ENCODE measurements at places on chromosomes 2 and 18.

DNA sequence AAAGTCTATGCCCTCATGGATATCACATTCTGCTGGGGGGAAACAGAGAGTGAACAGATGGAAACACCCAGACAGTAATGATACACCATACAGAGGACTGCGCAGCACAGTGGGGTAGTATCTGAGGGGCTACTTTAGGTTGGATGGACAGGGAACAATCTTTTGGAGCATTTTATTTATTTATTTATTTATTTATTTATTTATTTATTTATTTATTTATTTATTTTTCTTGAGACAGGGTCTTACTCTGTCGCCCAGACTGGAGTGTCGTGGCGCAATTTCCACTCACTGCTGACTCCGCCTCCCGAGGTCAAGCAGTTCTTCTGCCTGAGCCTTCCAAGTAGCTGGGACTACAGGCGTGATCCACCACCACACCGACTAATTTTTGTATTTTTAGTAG lies 89.2 kb downstream of the TGOLN2 start:
- DNase-seq: no peak

DNA sequence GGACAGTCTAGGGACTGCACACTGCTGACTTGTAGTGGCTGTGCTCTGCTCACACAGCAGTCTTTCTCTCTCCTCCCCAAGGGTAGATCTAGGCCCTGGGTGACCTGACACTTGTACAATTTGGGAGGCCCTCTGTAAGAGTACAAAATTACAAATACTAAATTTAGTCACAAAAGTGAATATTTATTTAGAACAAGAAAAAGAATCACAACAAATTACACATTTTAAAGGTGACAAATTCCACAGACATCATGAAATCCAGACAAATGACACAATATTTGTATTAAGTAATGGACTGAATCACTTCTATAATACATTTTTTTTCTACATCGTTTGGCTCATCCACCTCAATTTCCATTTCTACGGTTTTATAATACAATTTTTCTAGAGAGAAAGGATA lies 496.4 kb downstream of the TXNL1 start:
- DNase-seq: no peak

- peak; percentile 5 for DNase-seq
Observed at GRCh38 chr2:186060744-186061440, 322.3 kb downstream of the FSIP2 start.

DNA sequence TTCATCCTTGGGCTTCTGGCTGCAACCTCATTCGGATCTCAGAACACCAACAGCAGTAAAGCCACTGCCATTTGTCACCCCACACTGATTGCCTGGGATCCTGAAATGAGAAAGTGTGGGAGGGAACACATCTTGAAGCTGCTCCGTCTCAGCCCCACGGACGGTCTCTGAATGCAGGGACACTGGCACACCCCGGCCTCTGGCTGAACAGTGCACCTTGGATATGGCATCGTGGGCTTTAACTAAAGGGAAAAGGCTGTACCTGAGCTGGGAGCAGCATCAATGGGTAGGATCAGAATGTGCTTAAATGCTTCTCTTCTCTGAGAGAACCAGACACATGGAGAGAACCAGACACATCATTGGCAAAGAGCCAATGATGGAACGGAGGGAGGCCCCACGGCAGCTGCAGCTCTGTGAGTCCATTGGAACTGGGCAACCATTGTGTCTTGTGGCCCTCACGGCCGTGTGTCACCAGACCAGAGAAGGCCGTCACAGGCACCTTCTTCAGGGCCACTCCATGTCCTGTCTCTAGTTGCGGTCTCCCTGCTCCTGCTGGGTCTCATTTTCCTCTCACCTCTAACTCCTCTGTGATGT lies 193.4 kb upstream of the MYT1L start:
- DNase-seq: no peak

GRCh38 chr18:45608400-45608799 lies 6.9 kb upstream of the SLC14A2 start:
- no peak for DNase-seq

DNA sequence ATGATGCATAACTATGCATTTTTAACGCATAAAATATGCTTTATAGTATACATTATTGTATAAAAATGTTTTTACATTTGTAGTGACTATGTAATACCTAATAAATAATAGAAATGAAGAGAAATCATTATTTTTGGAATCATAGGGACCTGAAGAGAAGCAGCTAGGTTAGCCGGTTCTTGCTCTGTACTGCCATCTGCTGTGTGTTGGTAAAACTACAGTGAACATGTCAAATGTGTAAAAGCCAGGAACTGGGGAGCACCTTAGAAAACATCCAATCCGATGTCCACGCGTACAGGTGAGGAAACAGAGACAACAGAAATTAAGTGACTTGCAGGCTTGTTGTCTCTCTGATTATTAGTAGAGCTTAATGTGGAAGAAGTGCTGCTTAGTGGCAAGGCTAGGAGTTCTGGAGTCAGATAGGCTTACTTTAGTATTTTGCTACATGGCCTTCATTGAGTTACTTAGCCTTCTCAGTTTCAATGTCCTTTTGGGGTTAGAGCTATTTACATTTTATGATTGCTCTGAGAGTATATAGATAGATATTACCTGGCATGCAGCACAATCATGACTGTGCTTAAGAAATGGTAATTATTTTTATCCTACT lies 386.5 kb downstream of the DLGAP1 start:
- DNase-seq: peak; percentile 44

- DNase-seq: peak; percentile 54
Observed at GRCh38 chr2:188158337-188159100, 133.2 kb upstream of the GULP1 start.

DNA sequence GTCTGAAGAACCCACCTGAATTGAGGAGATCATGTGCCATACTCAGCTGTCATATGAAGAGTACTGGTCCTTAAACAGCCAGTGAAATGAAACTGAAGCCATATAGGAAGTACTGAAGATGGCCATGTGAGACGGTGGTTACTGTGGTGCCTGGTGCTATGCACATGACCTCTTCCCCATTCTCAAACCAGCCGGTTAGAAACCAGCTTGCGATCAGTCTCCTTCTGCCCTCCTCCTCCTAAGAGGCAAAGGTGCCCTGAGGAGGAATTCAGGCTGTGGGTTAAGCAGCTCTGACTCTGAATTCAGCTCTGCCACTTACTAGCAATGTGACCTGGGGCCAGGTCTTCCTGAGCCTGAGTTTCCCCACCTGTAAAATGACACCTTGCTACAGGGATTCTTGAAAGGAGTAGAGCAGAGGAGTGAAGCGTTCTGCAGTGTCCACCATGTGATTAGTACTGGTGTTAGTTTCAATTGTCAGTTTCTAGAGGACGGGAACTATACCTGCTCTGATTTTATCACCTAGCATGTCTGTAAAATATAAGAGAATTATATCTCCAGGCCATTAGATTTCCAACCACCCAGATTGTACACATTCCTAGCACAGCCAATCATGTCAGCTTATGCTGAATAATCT lies 5.1 kb downstream of the FECH start:
- no peak for DNase-seq

DNA sequence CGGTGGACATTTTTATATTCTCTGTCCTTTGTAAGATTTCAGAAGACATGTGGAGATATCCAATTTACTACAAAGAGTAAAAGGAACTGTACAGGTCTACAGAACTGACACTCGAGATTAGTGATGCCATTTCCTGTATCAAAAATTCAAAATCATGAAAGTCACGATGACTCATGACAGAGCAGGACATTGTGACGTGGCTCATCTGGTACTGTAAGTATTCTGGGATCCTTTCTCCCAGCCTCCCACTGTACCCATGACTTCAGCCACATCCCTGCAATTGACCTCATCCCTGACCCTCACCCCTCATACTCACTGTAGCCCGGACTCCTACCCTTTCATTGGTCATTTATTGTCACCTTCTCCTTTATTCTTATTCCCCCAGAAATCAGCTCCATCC lies 736.5 kb downstream of the EPHA4 start:
- peak; percentile 24 for DNase-seq

DNA sequence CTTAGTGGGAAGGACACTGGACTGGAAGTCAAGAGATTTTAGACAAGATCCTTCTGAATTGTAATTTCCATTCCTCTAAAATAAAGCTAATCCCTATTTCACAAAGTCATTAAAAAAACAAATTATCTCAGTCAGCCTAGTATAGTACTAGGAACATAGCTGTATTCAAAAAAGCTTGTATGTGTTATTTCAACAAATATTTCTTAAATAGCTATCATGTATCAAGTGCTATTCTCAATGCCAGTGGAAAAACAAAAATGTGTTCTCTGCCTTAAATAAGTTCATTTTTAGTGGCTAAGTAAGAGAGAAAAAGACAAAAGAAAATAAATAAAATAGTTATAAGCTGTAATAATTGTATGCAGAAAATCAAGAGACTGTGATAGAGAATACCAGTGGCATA lies 541.8 kb upstream of the CDH2 start:
- DNase-seq: no peak

- DNase-seq: peak; percentile 97
Observed at GRCh38 chr2:20212871-20213503, 11.9 kb downstream of the SDC1 start.

DNA sequence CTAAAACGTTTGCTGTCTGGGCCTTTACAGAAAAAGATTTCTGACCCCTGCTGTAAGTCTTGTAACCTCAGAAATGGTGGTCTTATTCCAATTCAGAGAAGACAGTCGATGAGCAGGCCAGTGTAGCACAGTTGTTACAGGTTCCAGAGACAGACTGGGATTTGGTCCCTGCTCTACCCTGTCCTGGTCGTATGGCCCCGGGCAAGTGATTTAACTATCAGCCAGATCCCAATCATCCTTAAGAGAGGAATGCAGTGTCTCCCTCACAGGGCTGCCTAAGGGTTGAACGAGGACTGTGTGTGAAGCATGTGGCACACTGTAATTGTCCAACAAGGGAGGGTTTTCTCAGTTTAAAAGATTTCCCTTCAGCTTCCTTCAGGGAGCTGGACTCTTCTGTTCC lies 47.2 kb downstream of the HK2 start:
- DNase-seq: no peak

DNA sequence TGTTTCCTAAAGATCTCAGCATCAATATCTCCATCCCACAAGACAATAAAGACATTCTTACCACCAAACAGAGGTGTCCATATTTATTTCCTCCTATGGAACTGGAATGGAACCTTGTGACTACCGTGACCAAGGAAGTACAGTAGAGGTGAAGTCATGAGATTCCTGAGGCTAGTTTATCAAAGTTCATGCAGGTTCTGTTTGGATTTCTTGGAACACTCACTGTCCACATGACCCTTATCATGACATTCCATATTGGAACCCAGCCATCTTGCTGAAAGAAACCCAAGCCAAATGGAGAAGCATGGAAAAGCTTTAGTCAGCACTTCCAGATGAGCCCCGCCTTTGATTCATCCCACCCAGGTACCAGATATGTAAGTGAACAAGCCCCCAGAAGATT lies 516.0 kb upstream of the POU3F3 start:
- DNase-seq: no peak

DNA sequence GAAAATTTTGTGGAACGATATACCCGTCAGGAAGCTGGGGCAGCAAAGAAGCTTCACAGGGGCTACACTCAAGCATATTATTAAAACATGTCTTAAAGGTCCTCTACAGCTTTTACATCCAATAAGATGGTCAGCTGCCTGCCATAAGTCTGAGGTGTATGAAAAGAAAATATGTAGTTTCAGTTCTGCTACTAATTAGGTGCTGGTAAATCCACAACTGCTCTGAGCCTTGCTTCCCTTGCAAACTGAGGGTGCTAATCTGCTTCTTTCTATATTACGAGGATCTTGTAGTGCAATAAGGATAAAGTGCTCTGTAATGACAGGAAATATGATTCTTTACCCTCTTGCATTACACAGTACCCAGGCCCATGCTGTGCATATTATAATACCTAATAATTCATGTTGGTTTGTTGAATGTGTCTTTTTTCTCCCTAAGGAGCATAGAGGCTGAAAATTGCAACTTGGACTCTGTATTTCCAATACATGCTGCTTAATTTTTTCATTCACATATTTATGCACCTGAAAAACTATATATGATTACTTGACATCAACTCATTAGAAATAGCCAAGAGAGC lies 14.5 kb upstream of the SLC8A1 start:
- no peak for DNase-seq

DNA sequence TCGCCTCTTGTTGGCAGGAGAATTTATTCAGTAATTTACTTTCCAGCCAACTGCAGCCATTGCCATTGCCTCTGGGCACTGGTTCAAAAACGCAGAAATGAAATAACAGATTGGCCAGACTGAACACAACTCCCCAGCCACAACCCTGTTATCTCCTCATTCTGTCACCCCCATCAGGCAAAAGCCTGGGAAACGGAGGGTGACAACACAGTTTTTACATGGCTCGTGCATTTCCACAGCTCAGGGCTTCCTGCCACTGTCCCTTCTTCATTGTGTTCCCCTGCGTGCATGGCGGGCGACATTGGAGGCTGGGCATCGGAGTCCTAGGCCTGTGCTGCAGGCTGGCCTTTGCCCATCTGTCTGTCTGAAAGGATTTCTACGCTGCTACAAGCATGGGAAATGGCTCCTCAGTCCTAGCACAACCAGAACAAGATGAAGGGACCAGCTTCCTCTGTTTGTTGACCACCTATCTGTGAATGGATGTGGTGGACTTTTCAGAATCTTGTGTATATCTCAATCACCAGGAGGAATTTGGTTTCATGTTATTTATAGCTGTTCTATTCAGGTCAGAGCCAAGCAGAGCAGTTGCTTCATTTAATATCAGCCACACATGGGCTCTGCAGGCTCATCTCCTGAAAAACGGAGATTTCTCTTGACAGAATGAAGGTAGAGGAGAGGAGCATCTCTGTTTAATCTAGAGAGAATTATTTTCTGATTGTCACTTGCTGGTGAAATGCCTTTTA lies 107.0 kb downstream of the MGAT5 start:
- DNase-seq: no peak

DNA sequence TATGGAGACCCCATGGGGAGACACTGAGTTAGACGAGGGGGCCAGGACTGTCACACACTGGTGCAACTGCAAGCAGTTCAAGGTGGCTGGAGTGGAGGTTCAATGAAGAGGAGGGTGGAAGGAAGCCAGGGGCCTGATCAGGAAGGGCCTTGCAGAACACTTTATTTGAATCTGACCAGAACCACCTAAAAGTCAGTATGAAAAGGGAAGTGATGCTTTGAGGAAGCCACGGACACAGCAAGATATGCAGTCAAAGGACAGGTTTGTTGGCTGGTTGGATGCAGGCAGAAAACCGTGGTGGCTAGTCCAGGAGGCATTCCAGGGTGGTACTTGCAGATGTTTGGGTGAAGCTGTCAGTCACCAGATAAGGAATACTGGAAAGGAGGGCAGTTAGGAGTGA lies 3.5 kb upstream of the FAM124B start:
- no peak for DNase-seq

GRCh38 chr18:2606335-2606734 lies 35.0 kb downstream of the NDC80 start:
- no peak for DNase-seq

- DNase-seq: peak; percentile 95
Observed at GRCh38 chr2:132430895-132431294, 14.3 kb downstream of the GPR39 start.

DNA sequence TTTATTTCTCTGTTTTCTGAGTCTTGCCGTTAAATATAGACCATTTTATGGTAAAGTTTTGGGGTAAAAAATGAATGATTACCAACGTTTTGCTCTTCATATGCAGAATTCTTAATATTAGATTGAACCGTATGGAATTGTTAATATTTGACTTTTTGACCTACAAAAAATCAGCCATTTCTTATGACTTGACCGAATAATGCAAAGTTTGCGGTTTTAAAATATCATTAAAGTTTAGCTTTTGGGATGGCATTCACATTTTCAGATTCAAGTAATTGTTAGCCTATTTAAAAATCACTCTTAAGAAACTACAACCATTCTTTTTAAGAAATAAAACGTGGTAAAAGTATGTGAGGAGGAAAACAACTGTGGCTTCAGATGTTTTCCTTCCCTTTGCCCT lies 138.0 kb downstream of the HAUS1 start:
- DNase-seq: no peak

GRCh38 chr18:46700066-46700824 lies 43.2 kb upstream of the LOXHD1 start:
- no peak for DNase-seq

All from mammary epithelial cell (primary cell).